Subcutaneous adipose tissue (tissue), 4 donors: ENCODE measurements at places on chromosomes 3 and 15. TPM values are rescaled to one million over a fixed set of nuclear protein-coding genes. Genes with fewer than 3 reads are reported as not detected.

Gene GATM
- 28.6 TPM for total RNA-seq

Gene CFAP20DC
- total RNA-seq = 1.3 TPM

Gene SLC22A13
- total RNA-seq = not detected

Gene UPK1B
- total RNA-seq = not detected

Gene TTC23
- total RNA-seq = 24.0 TPM

Gene NANOGP8
- not detected for total RNA-seq

Gene IL1RAP
- 9.5 TPM for total RNA-seq

Gene GHSR
- not detected for total RNA-seq

Gene CYP1A2
- not detected for total RNA-seq

Gene ZMYND10
- total RNA-seq = 1.5 TPM
